Right lobe of liver (tissue), 6 donors: ENCODE measurements at places on chromosomes 4 and X.
A peak's percentile ranks its signal among the peaks of the same experiment; 100 is the strongest.

- DNase-seq = no peak
Measured at GRCh38 chrX:40054793-40055192, 43.0 kb downstream of the BCOR start.

- no peak for DNase-seq
Measured at GRCh38 chrX:25130619-25131018, 114.9 kb upstream of the ARX start.

- DNase-seq = no peak
Measured at GRCh38 chr4:173332021-173332487, 2.1 kb downstream of the HMGB2 start.

- DNase-seq = no peak
Measured at GRCh38 chr4:145694929-145695328, 15.0 kb downstream of the C4orf51 start.

DNA sequence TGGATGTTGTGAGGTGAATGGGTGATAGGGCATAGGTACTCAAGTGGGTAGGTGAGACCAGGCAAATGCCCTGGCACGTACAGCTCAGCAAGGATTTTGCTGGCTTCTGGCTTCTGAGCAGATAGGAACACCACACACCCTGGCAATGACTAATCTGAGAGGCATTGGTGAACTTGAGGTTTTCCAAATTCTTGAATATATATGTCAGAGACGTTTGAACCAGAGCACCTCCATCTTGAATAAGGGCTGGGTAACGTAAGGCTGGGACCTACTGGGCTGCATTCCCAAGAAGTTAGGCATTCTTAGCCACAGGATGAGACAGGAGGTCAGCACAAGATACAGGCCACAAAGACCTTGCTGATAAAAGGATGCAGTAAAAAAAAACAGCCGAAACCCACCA lies 204.5 kb downstream of the NLGN4X start:
- no peak for DNase-seq

DNA sequence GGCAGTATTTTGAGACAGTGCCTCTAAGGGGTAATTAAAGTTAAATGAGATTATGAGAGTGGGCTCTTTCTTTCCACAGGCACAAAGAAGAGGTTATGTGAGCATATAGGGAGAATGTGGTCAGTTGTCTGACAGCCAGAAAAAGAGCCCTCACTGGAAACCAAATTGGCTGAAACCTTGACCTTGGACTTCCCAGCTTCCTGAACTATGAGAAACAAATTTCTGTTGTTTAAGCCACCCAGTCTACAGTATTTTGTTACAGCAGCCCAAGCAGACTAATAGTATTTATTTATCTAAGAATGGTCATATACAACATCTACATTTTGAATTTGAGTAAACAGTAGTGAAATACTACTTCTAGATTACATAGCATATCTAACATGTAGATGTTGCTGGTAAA lies 473.8 kb downstream of the IL15 start:
- DNase-seq = no peak

GRCh38 chrX:21700275-21700674 lies 42.1 kb upstream of the KLHL34 start:
- DNase-seq = no peak

- no peak for DNase-seq
Measured at GRCh38 chr4:119038116-119038841, 97.4 kb upstream of the MYOZ2 start.

- no peak for DNase-seq
Measured at GRCh38 chr4:8167291-8167690, 8.7 kb upstream of the ABLIM2 start.

DNA sequence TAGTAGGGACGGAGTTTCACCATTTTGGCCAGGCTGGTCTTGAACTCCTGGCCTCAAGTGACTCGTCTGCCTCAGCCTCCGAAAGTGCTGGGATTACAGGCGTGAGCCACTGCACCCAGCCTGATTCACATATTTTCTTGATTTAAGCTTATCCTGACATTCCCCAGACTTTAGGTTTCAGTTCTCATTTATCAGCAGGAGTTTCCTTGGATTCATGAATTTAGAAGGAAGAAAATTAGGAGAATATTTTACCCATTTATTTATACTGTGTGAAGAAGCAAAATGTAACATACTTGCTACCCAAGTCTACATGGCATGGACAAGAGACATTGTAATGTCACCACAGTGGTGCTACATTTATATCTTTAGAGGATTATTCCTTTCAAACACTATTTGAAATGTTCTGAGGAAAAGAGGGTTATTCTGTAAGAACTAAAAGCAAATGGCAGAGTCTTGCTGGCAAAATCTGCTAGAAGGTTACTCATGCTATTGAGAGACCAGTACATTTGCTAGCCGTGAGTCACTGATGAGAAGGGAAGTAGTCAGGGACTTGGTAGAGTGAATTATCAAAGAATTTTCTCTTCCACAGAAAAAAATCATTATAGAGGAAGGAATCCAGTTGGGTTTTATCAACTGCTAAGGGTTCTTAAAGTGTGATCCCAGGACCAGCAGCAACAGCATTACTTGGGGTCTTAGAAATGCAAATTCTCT lies 26.1 kb upstream of the CFAP299 start:
- DNase-seq = no peak

- DNase-seq = no peak
Measured at GRCh38 chr4:113666386-113667114, 95.0 kb downstream of the CAMK2D start.

- no peak for DNase-seq
Measured at GRCh38 chrX:134679221-134679620, 20.9 kb upstream of the PLAC1 start.

- no peak for DNase-seq
Measured at GRCh38 chr4:178856139-178856800, 1414.0 kb upstream of the AGA start.

DNA sequence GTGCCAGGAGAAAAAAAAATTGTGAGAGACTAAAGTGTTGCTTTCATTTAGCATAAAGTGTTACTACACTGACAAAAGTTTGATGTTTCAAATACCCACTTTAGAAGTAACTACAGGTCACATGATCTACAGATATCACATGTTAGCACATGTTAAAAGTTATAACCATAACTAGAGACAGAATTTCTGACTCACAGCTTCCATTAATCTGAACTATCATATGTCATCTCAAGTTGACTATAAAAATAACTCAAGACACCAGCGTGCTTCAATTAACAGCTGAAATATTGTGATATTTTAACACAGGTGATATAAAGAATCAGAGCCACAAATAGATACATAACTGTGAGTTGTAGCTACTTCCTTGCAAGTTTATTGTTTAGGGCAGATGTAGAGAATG lies 591.5 kb upstream of the PITX2 start:
- DNase-seq = no peak

DNA sequence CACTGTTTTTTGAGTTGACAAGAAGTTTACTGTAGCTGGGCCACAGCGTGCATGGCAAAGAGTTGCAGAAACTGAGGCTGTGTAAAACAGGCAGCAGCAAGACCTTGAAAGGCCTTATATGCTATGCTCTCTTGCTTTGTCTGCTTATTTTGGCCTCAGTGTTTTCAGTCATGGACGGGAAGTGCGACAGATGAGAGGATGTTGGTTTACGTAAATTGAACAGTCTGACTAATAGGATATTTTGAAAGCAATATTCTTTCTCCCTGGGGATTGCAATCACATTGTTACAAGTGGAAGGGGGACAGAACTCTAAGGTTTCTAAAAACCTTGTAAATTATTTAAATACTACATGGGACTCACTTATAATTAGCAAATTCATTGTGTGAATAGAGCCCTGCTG lies 32.2 kb upstream of the MAGEA10 start:
- DNase-seq = no peak

GRCh38 chr4:138981930-138982390 lies 33.6 kb upstream of the NOCT start:
- DNase-seq = no peak

- no peak for DNase-seq
Measured at GRCh38 chrX:13346646-13347045, 26.8 kb upstream of the ATXN3L start.

GRCh38 chrX:70444326-70444945 lies at the start of gene DLG3:
DLG3 (plus strand) TSS chrX:70444835; CDS start chrX:70445202, 367 bp downstream.
- no peak for DNase-seq

GRCh38 chr4:98996056-98996764 lies 689 bp downstream of the METAP1 start:
- no peak for DNase-seq

GRCh38 chr4:3372933-3373465 lies 68.8 kb upstream of the HGFAC start:
- peak; percentile 78 for DNase-seq

- no peak for DNase-seq
Measured at GRCh38 chrX:136146614-136147314, 569 bp upstream of the FHL1 start.

- DNase-seq = no peak
Measured at GRCh38 chr4:110188113-110188512, 10.3 kb downstream of the ELOVL6 start.

GRCh38 chrX:127025013-127025412 lies 205.5 kb downstream of the PRR32 start:
- DNase-seq = no peak

GRCh38 chr4:23577398-23577797 lies 312.4 kb downstream of the PPARGC1A start:
- no peak for DNase-seq

DNA sequence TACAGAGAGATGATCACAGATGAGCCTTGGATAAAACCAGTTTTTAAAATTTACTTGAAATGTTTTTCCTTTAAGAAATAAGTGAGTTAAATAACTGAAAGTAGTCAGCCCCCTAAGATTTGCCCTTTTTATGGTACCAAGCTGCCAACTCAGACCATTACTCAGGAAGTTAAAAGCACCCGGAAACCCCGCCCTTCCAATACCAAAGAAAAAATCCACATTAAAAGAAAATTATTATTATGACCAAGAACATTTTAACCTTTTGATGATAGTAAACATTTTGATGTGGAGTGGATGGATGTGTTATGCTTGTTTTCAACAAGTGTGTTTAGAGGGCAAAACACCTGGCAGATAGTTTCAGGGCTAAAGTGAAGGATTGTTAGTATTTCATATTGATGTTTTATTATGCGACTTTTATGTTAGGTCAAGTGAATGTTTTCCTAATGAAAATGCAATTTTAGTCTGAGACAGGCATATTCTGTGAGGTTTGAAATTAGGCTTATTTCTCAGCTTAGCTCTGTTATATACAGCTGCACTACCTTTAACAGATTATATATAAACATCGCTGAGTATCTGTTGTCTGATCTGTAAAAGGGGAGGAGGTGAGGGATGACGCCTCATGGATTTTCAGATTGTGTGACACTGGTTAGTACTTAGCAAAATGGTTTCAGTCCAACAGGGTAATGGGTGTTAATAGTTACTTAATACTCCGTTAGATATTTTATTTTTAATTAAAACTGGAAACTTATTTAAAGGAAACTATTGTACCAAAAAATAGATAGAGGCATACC lies 89.0 kb downstream of the KDM6A start:
- DNase-seq = no peak

DNA sequence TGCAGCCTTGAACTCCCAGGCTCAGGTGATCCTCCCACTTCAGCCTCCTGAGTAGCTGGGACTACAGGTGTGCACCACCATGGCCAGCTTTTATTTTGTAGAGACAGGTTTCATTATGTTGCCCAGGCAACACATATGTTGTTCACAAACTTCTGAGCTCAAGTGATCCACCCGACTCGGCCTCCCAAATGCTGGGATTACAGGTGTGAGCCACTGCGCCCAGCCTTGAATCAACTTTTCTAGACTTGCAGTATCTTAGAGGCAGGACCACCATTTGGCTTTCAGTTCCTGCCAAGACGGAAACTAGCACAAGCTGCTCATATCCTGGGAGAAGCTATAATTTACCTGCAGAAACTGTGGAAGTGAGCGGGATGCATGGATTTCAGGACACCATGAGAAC lies 19.9 kb downstream of the NAT8L start:
- no peak for DNase-seq

- DNase-seq = no peak
Measured at GRCh38 chr4:1928356-1929239, 57.4 kb downstream of the NSD2 start.

- no peak for DNase-seq
Measured at GRCh38 chr4:14562901-14563300, 439.4 kb upstream of the CPEB2 start.

DNA sequence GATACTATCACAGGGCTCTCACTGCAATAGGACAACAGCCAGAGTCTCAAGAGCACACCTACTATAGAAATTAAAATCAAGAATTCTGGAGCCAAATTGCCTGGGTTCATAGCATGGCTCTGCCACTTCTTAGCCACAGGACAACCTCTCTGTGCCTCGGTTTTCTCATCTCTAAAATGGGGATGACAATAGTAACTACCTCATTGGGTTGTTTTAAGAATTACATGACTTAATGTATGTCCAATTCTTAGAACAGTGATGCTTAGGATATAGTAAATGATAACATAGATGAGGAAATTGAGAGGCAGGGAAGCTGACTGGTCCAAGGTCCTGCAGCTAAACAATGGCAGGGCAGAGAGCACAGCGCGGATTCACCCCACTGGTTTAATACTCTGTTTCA lies 11.0 kb upstream of the ODAPH start:
- DNase-seq = no peak

DNA sequence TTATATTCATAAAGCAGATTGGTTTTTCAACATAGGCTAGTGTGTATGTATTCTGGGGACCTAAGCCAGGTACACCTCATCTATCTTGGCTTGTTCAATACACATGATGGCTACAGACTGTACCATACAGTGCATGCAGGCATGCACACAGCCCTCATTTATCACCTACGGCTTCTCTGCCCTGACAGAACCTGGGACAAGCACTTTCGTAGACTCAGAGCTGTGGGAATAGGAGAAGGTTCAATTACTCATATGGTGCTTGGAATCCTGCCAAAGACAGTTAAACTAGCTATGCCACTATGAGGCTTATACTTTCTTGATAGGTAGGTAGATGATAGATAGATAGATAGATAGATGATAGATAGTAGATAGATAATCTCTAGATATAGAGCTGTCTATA lies 457.2 kb downstream of the GALNTL6 start:
- DNase-seq = no peak

GRCh38 chr4:104973708-104974107 lies 173.0 kb upstream of the TET2 start:
- DNase-seq = no peak
